Spinal cord (tissue), 10 donors: ENCODE measurements at places on chromosomes 11 and 22.

GRCh38 chr11:10506008-10506370, 35.0 kb downstream of the RNF141 start:
- H3K27ac ChIP-seq, result no peak overlapping the region
- no peak for DNase-seq
- no peaks in the 10 kb centered on the region for H3K4me1 ChIP-seq
- H3K27me3 ChIP-seq, result no peaks in the 10 kb centered on the region

- peaks cover 2% of the 10 kb centered on the region for H3K27me3 ChIP-seq
- peak; percentile 94 for DNase-seq
- peaks cover 40% of the 10 kb centered on the region for H3K36me3 ChIP-seq
- peak within 1 kb of the TSS; percentile 85 for H3K4me3 ChIP-seq
- peaks cover 62% of the 10 kb centered on the region for H3K4me1 ChIP-seq
Observed at GRCh38 chr11:842370-843002, at the start of the genes POLR2L and TSPAN4. Gene POLR2L, minus strand, starts transcription at chr11:842529. Its CDS starts 21 bp downstream, at chr11:842508. Gene TSPAN4, plus strand, starts transcription at chr11:842852. Its CDS starts 7,453 bp downstream, at chr11:850305.

DNA sequence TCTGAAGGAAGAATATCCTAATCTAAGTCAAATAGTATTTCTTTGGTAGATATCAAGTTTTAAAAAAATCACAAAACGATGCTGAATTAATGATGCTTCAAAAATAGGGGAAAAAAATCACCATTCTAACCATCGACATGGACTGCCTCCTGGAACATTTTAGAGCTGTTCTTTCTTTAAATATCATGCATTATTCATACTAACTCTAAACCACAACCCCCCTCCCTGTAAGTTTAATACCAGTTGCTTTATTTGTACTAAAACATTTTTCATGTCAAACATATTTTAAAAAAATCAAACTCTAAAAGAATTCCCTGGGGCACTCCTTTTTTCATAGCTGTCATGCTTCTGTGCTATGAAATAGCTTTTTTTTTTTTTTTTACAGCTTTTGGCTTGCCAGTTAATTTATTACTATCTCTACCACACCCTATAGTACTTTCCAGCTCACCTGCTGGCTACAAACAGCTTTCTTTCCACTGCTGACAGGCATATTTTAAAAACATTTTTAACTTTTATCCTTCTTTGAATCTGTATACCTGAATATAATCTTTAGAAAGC, 256.9 kb downstream of the SOX6 start:
- no peak for DNase-seq
- no peak overlapping the region for H3K27ac ChIP-seq
- H3K4me3 ChIP-seq, result no peak overlapping the region

DNA sequence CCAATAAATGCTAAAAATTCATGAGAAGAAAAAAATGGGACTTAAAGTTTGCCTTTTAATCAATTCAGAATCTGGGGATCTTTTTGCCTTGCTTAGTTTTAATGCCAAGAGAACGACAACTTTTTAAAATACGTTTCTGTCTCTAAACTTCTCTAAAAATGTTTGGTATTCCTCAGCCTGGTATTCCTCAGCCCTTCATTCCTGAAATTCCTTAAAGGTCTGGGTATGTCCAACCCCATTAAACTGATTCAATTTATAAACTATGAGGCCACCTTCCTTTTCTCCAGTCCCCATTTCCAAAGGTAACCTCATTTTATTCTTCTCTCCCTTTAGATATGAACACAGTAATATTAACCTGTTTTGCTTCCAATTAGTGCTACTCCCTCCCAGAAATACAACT, 16.6 kb downstream of the POLA2 start:
- H3K27ac ChIP-seq, result no peak overlapping the region
- peaks cover 10% of the 10 kb centered on the region for H3K36me3 ChIP-seq
- no peaks in the 10 kb centered on the region for H3K4me1 ChIP-seq
- H3K27me3 ChIP-seq, result no peaks in the 10 kb centered on the region
- DNase-seq, result no peak

DNA sequence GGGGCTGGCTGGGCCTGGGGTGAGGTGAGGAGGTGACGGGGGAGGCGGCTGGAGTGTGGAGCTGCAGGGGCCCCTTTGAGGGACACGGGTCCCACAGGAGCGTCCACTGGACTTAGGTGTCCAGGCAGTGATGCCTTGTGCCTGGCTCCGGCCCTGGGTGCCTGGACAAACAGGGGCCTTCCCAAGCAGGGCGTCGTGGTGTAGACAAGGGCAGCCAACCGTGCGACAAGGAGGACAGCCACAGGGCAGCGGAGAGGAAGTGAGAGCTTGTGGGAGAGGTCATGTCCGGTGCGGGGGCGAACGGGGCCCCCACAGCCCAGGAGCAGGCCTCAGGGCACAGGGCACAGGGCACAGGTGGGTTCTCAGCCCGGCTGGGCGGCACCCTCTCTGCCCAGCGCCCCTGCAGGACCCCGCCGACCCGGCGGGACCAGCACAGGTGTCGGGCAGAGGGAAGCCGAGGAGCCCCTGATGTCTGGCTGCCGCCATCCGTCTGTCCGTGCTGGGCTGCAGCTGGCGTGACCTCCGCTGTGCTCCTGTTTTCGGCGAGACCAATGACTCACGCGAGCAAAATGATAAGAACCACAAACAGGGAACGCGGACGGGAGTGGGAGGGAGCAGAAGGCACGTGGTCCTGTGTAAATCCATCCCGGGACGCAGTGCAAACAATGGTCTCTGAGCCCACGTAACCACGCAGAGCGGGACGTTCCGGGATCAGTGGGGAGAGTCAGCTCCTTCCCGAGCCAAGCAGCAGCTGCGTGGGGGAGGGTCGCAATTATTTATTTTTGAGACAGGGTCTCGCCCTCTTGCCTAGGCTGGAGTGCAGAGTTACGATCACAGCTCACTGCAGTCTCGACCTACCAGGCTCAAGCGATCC, 49.1 kb upstream of the A4GALT start:
- H3K4me1 ChIP-seq, result peaks cover 20% of the 10 kb centered on the region
- H3K27me3 ChIP-seq, result no peaks in the 10 kb centered on the region
- H3K27ac ChIP-seq, result no peak overlapping the region
- no peak overlapping the region for H3K4me3 ChIP-seq

DNA sequence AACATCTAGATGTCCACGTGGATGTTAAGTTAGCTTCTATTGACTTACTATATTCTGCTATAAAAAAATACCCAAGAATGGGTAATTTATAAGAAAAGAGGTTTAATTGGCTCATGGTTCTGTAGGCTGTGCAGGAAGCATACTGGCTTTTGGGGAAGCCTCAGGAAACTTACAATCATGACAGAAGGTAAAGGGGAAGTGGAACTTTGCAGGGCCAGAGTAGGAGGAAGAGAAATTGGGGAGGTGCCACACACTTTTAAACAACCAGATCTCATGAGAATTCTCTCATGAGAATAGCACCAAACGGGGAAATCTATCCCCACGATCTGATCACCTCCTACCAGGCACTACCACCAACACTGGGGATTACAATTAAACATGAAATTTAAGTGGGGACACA, 689.3 kb downstream of the METTL15 start:
- no peak for DNase-seq
- H3K27ac ChIP-seq, result no peak overlapping the region
- no peak overlapping the region for H3K4me3 ChIP-seq
- no peaks in the 10 kb centered on the region for H3K4me1 ChIP-seq
- no peaks in the 10 kb centered on the region for H3K36me3 ChIP-seq

DNA sequence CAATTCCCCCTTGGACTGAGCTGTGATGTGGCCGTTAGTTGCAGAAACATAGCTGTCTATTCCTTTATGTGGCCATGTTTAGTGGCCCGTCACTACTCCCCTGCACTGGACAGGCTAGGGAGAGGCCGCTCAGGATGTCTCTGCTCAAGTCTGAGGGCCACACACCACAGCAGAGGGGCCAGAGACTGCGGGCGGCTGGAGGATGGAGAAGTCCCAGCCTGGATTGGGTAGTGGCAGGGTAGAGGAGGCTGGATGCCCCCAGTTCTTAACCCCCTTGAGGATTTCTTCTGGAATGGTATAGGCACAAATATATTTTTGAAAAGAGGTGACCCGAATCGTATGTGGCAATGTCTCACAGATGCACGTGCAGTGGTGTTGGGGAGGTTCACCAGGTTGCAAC, 116.4 kb upstream of the B3GAT1 start:
- no peak overlapping the region for H3K4me3 ChIP-seq
- H3K27me3 ChIP-seq, result no peaks in the 10 kb centered on the region
- no peak overlapping the region for H3K27ac ChIP-seq
- peaks cover 2% of the 10 kb centered on the region for H3K36me3 ChIP-seq
- no peak for DNase-seq

DNA sequence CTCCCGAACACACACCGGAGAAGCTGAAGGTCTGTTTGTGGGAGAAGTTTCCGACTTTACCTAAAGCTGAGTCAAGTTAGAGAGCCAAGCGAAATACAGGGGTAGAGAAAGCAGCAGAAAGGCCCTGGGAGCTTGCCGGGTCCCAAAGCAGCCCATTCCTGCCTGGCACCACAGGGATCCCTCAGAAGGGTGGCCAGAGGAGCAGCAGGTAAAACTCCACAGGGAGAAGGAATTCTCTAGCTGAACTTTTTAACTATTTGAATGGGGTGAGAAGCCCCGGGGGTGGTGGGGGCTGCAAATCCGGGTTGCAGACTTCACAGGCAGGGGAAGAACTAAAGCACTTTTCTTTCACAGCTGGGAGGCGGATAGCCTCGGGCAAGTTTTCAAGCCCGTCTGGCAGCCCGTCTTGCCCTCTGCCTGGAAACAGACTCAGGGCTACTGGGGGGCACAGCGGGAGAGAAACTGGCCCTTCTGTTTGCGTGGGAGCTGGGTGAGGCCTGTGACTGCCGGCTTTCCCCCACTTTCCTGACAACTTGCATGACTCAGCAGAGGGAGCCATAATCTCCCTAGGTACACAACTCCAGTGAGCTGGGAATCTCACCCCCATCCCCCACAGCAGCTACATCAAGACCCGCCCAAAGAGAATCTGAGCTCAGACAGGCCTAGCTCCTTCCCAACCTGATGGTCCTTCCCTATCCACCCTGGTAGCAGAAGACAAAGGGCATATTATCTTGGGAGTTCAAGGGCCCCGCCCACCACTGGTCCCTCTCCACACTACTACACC, 311.0 kb downstream of the SBF2 start:
- H3K36me3 ChIP-seq, result peaks cover 8% of the 10 kb centered on the region
- H3K27me3 ChIP-seq, result no peaks in the 10 kb centered on the region
- H3K4me3 ChIP-seq, result no peak overlapping the region
- DNase-seq, result no peak
- H3K4me1 ChIP-seq, result no peaks in the 10 kb centered on the region
- H3K27ac ChIP-seq, result no peak overlapping the region

GRCh38 chr11:76048763-76049162, 157.5 kb downstream of the WNT11 start:
- H3K4me3 ChIP-seq, result no peak overlapping the region
- H3K36me3 ChIP-seq, result no peaks in the 10 kb centered on the region
- peak; percentile 35 for DNase-seq
- H3K27me3 ChIP-seq, result no peaks in the 10 kb centered on the region

DNA sequence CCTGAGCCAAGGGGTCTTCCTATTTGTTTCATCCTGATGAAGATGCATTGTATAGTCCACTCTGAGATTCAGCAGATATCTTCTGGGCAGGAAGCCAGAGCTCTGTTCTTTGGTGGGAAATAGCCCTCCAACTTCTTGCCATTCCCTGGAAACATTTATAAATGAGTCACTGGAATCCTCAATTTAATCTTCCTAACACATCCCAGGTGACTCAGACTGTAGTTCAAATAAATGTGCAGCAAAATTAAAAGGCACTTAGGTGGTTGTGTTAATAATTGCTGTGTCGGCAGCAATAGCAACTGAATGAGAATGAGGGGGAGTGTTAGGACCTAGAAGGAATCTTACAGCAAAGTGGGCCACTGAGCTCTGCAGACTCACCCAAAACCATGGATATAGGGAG, 108.6 kb downstream of the INSC start:
- peaks cover 10% of the 10 kb centered on the region for H3K4me1 ChIP-seq
- no peaks in the 10 kb centered on the region for H3K36me3 ChIP-seq
- H3K27ac ChIP-seq, result no peak overlapping the region
- DNase-seq, result no peak
- H3K4me3 ChIP-seq, result no peak overlapping the region
- no peaks in the 10 kb centered on the region for H3K27me3 ChIP-seq

- DNase-seq, result no peak
- H3K36me3 ChIP-seq, result no peaks in the 10 kb centered on the region
- H3K27ac ChIP-seq, result no peak overlapping the region
- H3K27me3 ChIP-seq, result no peaks in the 10 kb centered on the region
- H3K4me3 ChIP-seq, result no peak overlapping the region
Observed at GRCh38 chr11:132456751-132457328, 1075.5 kb downstream of the OPCML start.

DNA sequence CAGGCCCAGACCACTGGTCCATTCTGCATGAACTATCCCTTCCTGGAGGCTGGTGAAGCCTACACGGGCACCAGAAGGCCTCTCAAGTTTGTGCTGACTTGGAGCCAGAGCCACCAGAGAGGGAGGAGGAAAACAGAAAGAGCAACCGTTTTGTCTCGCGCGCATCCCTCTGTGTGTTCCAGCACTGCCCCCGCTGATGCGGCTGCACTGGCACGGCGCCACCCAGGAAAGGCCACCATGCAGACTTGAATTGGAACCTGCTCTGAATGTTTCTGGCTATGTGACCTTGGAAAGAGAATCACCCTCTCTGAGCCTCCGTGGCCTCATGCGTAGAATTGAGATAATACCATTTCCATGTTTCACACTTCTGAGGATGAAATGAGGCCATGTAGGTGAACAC, 7.4 kb upstream of the ACRV1 start:
- no peak for DNase-seq
- no peaks in the 10 kb centered on the region for H3K36me3 ChIP-seq
- no peak overlapping the region for H3K4me3 ChIP-seq

DNA sequence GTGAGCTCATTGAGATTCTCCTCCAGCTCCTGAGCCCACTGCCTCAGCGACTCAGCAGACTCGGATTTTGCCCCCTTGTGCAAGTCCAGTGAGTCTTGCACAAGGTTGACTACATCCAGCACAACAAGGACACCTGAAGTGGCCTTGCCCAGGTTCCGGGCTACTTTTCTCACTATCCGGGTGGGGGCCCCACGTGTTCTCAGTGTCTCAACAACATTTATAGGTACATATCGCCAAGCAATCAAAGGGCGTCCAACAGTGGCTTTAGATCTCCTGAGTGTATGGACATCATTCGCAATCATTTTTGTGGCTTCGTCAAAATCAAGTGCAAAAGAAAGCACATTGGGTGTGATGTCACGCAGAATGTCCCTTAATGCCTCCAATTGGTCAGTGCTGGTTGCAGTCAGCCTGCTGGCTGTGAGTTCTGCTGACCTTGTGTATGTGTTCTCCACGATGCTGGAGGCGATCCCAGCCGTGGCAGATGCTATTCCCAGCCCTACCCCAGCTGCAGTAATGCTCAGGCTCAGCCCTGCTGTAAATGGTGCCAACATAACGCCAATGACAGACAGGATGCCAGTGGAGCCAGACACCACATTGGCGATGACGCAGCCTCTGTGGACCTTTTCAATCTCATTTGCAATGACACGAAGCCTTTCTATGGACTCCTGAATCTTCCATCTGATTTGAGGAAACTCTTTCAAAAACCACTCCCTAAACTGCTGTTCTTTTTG, 10.3 kb downstream of the APOL4 start:
- H3K27me3 ChIP-seq, result no peaks in the 10 kb centered on the region
- no peaks in the 10 kb centered on the region for H3K36me3 ChIP-seq
- no peak overlapping the region for H3K27ac ChIP-seq
- H3K4me3 ChIP-seq, result no peak overlapping the region

- H3K4me1 ChIP-seq, result no peaks in the 10 kb centered on the region
- H3K27me3 ChIP-seq, result no peaks in the 10 kb centered on the region
- peaks cover 30% of the 10 kb centered on the region for H3K36me3 ChIP-seq
- no peak overlapping the region for H3K27ac ChIP-seq
- DNase-seq, result no peak
Observed at GRCh38 chr11:120462825-120463224, 48.7 kb upstream of the GRIK4 start.
